ENCODE measurements at places on chromosomes 4 and X.

GRCh38 chr4:26663888-26664287 is 80.0 kb downstream of the TBC1D19 start:
- no peaks in the 10 kb centered on the region for H3K27me3 ChIP-seq
- peaks cover 6% of the 10 kb centered on the region for H3K36me3 ChIP-seq
- H3K4me1 ChIP-seq: no peaks in the 10 kb centered on the region
- no peak for DNase-seq

DNA sequence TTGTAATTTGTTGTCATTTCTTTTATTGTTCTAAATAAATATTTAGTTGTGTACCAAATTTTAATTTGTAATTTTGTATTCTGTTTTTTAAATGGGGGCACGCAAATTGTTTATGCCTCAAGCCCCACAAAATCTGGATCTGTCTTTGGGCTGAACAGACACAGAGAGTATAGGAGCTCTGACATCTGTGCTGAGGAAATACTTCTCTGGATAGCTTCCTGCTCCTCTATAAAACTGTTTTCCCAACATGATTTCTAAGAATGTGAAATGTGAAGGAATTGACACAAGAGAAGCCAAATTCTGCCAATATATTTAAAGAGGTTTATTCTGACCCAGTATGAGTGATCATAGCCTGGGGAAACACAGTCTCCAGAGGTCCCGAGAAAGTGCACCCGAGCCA is 93.0 kb downstream of the IL13RA2 start:
- no peaks in the 10 kb centered on the region for H3K36me3 ChIP-seq
- H3K27ac ChIP-seq: no peak overlapping the region
- DNase-seq: no peak
- H3K4me1 ChIP-seq: no peaks in the 10 kb centered on the region
- H3K4me3 ChIP-seq: no peak overlapping the region
- H3K27me3 ChIP-seq: no peaks in the 10 kb centered on the region

DNA sequence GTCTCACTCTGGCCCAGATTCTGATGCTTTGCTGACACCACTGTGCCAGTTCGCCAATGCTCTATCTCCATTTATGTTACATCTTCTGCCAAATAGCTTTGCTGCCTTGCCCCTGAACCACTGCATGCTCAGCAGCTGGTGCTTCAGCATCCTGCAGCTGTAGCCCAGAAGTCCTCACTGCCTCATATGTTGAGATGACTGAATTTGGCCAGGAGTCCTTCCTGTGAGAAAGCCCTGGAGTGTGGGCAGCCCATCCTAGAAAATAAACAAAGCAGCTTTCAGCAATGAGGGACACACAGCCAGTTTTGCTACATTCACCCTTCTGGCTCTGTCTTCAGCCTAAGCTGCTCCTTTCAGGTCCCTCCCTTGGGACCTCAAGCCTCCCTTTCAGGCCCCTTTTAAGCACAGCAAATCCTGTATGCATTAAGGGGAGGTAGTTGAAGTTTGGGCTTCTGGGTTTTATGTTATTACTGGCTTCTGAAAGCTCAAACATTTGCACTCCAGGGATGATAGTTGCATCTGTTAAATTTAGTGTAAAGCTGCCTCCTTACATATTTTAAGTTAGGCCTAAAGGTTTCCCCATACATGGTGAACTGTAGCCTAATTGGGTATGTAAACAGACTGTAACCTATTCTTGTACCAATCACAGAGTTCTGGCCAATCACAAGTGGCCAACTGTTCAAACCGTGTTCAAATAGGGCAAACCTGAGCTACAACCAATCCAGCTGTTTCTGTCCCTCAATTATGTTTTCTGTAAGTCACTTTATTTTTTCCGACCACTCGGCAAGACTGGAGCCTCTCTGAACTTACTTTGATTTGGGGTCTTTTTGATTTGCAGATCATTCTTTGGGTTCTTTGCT is 2.1 kb upstream of the TMEM165 start:
- no peaks in the 10 kb centered on the region for H3K27me3 ChIP-seq
- H3K27ac ChIP-seq: peak overlapping the region; percentile 26
- DNase-seq: no peak

GRCh38 chrX:110536816-110537215 is 178.2 kb downstream of the RTL9 start:
- no peak overlapping the region for H3K4me3 ChIP-seq
- H3K4me1 ChIP-seq: no peaks in the 10 kb centered on the region
- H3K27me3 ChIP-seq: no peaks in the 10 kb centered on the region
- no peak overlapping the region for H3K27ac ChIP-seq

- no peak overlapping the region for H3K27ac ChIP-seq
- H3K36me3 ChIP-seq: no peaks in the 10 kb centered on the region
- no peaks in the 10 kb centered on the region for H3K27me3 ChIP-seq
- DNase-seq: no peak
- H3K4me3 ChIP-seq: no peak overlapping the region
Measured at GRCh38 chr4:75545526-75545925, 10.3 kb upstream of the ODAPH start.

DNA sequence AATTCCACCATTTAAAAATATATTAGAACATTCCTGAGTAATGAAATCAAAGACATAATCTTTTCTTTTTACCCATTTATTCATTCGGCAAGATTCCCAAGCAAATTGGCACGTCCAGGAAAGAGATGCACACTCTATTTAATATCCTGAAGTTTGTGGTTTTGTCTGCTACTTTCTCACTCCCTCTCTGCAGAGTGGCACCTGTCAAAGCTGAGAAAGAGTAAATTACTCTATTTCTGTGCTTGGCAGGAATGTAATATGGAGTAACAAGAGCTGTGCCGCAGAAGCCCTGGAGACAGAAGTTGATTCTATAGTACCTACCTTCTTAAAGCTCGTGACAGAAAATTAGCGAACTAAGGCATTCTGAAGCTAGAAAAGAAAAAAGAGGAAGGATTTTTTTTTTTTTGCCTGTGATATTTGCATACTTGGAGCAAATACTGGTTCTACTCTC is 5.5 kb downstream of the GSTCD start:
- DNase-seq: no peak
- H3K36me3 ChIP-seq: peaks cover 2% of the 10 kb centered on the region
- no peak overlapping the region for H3K4me3 ChIP-seq
- no peak overlapping the region for H3K27ac ChIP-seq
- H3K27me3 ChIP-seq: no peaks in the 10 kb centered on the region
- peaks cover 13% of the 10 kb centered on the region for H3K4me1 ChIP-seq

Data from activated CD4-positive, alpha-beta T cell treated with anti-CD3 and anti-CD28 coated beads for 36 hours (primary cell).